ENCODE measurements at places on chromosomes 3 and 15.
A peak's percentile ranks its signal among the peaks of the same experiment; 100 is the strongest.

DNA sequence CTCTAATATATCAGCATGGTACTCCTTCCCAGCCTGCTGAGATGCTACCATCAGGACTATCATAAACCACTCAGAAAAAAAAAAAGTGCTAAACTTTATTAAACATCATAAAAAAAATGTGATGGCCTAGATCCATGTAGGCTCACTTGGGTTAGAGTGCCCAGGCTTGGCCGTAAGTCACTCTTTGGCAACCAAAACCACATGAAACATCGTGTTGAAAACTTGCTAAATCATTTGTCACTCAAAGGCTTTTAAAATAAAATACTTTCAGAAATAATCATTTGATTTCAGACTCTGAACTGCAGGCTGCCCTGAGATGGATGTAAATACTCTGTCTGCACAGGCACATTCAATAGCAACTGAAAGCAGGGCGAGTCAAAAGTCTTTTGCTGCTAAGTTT lies 78.4 kb upstream of the WNT5A start:
- no peak for DNase-seq

- DNase-seq = no peak
Measured at GRCh38 chr3:111864821-111865656, 6.0 kb downstream of the PHLDB2 start.

DNA sequence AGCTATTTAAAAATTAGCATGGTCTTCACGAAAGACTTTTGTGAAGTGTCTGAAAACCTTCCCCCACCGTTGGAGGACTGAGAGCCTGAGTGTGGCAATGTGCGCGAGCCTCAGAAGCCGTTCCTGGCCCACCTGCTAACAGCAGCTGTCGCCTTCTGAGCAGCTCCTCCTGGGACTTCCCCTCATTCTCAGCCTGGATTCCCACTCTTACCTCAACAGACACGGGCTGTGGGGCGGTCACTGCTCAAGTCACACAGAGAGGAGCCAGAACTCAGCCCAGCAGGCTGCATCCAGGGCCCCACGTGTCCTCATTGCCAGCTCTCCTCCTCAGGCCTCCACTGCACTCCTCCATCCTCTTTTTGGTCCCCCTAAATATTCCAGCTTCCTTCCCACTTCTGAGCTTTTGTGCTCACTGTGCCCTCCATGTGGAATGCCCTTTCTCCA lies 7.8 kb downstream of the DNASE1L3 start:
- DNase-seq = no peak

DNA sequence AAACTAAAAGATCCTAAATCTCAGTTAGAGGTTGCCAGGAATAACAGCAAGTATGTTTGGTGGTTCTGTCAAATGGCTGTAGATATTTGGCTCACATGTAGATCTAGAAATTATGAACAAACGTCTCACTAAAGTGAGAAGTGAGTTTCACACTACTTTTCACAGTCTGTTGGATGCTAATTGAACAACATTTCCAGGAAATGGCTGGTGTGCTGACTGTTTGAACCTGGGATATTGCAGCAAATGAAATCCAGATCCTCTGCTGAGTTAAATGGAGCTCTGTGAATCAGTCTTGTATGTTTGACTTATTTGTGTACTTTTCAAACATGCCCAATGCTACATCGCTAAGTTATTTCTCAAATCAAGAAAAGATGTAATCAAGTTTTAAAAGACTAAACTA lies 21.3 kb upstream of the RSL24D1 start:
- no peak for DNase-seq

- no peak for DNase-seq
Measured at GRCh38 chr3:167148136-167148535, 232.0 kb downstream of the ZBBX start.

DNA sequence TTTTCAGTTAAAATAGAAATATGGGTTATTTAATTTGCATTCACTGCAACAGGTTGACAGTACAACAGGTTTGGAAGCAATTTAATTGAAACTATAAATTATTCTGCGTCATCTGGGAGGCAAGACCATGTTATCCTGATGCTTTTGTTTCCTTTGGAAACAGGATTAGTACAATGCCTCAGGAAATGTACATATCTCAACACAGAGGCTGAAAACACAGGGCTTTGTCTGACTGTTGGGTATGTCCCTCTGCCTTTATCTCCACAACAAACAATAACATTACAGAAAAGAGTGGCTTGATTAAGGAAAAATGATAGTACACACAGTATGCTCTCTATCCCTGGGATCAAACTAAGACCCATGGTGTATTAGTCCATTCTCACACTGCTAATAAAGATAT lies 95.7 kb downstream of the KCNMB2 start:
- no peak for DNase-seq

DNA sequence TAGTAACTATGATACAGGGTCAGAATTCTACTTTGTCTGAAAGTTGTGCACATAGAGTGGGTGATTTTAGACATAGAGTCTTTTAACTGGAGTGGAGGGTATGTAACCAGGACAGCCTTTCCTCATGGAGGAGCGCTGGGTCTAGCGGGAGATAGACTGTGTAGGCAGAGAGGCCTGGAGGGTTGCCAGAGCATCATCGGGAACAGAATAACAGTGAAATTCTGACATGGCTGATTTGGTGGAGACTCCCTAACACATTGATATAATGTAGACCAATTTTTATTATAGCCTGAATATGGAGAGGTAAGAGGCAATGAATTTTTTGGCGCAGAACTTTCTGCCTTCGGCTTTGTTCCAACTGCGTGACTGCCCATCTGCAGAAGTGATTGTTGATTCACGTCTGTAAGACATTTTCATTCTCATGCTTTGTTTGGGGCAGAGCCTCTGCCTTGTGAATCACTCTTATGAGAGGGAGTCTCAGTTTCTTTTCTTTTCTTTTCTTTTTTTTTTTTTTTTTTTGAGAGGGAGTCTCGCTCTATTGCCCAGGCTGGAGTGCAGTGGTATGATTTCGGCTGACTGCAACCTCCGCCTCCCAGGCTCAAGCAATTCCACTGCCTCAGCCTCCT lies 16.0 kb downstream of the LPP start:
- DNase-seq = no peak

- DNase-seq = peak; percentile 35
Measured at GRCh38 chr15:68054628-68055223, 611 bp downstream of the PIAS1 start.

DNA sequence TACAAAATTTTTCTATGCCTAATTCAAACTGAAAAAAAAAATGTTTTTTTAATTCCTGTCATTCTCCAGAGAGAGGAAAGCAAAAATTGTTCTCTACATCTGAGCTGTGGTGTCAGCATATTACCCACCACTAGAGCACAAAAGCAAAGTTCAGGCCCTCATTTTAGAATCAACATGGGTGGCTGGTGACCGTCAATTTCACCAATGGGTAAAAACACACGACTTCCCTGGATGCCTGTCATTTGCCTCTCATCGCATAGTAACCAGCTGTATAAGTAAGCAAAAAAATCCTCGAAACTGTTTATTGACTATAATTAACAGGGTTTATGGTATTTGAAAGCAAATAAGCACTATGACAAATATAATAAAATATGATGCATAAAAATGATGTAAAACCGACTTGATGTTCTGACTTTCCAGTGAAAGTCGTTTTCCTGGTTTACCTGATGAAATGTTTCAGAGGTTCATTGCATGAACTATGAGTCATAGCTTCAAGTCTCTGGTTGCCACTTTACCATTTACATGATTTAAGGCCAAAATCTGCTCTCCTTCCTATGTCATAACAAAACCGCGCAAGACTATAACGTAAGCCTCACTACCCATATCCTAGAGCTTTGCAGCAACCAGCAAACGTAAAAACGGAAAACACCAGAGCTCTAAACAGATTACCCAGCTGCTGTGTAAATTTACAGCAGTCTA lies 60.5 kb downstream of the THBS1 start:
- no peak for DNase-seq

- DNase-seq = no peak
Measured at GRCh38 chr3:120512655-120513054, 61.9 kb upstream of the FSTL1 start.

- no peak for DNase-seq
Measured at GRCh38 chr15:31295658-31296057, 31.0 kb upstream of the KLF13 start.

- no peak for DNase-seq
Measured at GRCh38 chr3:67335813-67336212, 318.6 kb downstream of the SUCLG2 start.

- DNase-seq = no peak
Measured at GRCh38 chr15:101580431-101580830, 71.8 kb downstream of the TM2D3 start.

DNA sequence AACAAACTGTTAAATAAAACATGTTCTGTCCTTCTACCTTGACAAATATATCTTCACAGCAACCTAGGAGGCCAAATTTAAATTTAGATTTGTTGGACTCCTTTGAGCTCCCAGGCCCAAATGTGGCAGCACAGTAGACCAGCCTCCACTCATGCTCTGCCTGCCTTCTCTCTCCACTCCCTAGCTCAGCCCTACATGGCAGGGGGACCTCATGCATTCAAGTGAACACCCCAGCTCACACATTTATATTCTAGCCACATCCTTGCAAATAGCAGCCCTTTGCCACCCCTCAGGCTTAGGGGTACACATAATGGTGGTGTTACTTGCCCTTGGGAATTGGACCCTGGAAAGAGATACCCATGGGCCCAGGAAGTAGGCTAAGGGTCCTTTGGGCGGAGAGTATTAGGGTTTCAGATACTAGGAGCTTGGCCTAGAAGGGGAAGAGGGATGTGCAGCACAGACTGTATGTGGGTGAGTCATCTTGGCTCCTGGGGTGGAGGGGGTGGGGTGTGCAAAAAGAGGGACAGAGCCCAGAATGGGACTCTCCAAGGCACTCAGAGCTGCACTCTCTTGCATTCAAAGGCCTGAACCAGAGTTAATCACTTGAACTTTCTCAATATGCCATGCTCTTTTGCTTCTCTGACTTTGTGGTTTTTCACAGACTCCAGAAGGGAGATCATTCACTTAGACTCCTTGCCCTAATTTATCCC lies 268.4 kb upstream of the ROPN1 start:
- DNase-seq = no peak

GRCh38 chr3:63365671-63366070 lies 87.6 kb downstream of the SYNPR start:
- DNase-seq = no peak

GRCh38 chr15:76942331-76942730 lies 10.8 kb downstream of the RCN2 start:
- no peak for DNase-seq

Data from activated T-cell treated with anti-CD3 and anti-CD28 coated beads for 48 hours (primary cell).